ENCODE measurements at places on chromosomes 2 and 18. TPM values are rescaled to one million over a fixed set of nuclear protein-coding genes. Genes with fewer than 3 reads are reported as not detected.

Gene MC2R
- not detected for total RNA-seq

Gene KIAA2012
- total RNA-seq, result not detected

Gene RNU2-63P
- not detected for total RNA-seq

Gene CBLN2
- total RNA-seq, result 0.49 TPM

Gene SCN3A
- 19.3 TPM for total RNA-seq

- no peaks in the 10 kb centered on the region for H3K27me3 ChIP-seq
- no peaks in the 10 kb centered on the region for H3K36me3 ChIP-seq
- no peak overlapping the region for H3K27ac ChIP-seq
- DNase-seq, result no peak
Observed at GRCh38 chr18:25075331-25075730, 276.6 kb downstream of the ZNF521 start.

DNA sequence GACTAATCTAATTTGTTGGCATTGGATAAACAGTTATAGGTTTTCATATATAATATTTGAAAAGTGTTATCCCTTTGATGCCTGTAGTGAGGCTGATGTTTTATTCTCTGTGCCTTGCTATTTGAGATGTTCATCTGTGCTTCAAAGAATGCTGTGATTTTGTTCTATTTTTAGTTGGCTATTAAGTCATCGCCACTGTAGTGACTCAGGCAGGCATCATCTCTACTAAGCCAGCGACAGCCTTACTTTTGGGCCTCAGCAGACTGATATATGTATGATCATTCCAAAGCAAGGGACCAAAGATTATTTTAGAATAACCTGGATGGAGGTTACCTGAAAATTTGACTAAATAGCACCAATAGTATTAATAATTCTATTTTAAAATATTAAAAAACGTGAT is 1674.5 kb upstream of the NXPH2 start:
- H3K27ac ChIP-seq, result no peak overlapping the region
- no peaks in the 10 kb centered on the region for H3K36me3 ChIP-seq
- H3K27me3 ChIP-seq, result no peaks in the 10 kb centered on the region
- DNase-seq, result no peak
- peaks cover 4% of the 10 kb centered on the region for H3K4me1 ChIP-seq
- no peak overlapping the region for H3K4me3 ChIP-seq

DNA sequence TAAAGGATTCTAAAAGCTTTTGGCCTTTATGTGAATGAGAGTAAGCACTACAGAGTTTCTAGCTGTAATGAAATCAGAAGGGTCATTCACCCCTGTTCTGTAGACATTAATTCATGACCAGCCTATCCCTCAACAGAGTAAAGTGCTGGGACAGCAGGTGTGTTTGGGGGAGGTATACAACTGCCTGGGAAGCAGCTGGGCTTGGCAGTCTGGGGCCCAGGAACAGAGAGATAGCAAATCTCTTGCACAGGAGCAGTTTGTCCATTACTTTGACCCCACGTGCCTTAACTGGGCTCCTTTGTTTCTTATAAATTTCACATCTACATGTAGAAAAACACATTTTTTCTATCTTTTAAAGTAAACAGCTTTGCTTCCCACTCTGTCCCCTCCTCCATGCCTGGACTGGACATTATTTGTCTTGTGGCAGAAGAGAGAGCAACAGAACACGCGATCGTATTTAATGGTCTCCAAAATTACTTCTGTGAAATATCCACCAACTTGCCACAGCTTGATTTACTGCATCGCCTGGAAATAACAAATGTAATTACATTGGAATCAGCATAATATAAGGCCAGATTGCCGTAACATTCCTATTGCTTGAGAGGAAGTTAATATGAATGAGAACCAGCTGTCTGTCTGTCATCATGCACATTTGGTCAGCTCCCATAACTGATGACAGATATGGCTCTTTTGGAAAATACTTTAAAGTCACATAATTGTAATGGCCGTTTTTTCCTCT is 263.8 kb downstream of the RBM43 start:
- H3K27me3 ChIP-seq, result no peaks in the 10 kb centered on the region

DNA sequence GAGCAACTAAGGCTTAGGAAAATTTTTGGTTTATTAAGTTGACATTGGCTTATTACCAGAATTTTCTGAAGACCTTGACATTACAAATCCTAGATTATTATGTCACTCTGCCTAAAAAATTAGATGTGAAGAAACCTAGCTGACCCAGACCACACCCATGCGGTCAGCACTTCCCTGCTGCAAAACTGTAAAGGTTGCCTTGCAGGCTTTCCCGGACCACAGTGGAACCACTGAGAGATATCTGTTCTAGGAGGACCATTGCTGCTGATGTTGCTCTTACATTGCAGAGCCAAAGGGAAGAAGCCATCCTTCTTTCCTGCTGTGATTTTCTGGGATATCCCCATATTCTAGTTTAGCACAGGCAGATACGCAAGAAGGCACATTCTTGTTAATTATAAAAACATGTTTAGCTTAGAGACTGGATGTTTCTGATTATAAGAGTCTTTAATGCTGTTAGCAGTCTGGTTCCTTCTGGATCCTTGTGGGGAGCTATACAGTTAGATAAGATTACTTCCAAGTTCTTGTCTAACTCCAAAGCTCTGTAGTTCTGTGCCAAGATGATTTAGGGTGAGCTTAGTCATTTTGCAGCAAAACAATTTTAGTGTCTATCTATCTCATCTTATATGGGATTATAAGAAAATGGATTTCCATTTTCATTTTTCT is 70.2 kb downstream of the AOX1 start:
- no peaks in the 10 kb centered on the region for H3K27me3 ChIP-seq
- H3K4me1 ChIP-seq, result no peaks in the 10 kb centered on the region
- H3K36me3 ChIP-seq, result peaks cover 5% of the 10 kb centered on the region

- peaks cover 1% of the 10 kb centered on the region for H3K4me1 ChIP-seq
- H3K4me3 ChIP-seq, result no peak overlapping the region
- DNase-seq, result no peak
Observed at GRCh38 chr2:108607706-108608301, 73.5 kb downstream of the LIMS1 start.

Gene SLC5A7
- total RNA-seq, result 0.19 TPM

DNA sequence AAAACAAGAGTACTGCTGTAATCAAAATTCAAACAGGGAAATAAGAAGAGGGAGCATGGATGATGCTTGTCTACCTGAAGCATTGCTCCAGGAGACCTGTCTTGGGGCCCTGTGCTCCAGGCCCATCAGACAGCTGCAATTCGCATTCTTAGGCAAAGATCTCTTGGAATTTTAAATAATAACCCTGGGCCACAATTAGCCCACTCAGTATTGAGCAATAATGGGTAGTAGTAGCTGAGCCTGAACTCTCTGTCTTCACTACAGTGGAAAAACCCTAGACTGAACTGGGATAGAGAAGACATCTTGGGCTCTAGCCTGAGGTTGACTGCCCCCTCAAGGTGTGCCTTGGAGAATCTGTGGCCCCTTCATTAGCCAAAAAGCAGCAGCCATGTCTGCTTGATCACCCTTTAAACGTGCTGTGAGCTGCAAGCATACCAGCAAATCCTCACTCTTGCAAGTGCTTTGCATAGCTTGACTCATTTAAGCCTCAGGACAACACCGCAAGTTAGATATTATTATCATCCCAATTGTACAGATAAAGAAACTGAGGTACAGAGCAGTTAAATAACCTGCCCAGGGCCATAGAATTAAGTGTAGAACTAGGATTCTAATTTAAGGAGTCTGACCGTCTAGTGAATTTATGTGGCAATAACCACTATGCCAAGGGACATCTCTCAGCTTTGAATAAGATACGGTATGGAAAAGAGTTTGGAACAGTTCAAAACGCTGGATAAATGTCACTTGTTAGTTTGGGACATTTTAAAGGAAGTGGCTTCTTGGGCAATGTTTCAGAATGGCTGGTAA is 69.0 kb downstream of the DDX1 start:
- no peaks in the 10 kb centered on the region for H3K4me1 ChIP-seq
- no peak overlapping the region for H3K4me3 ChIP-seq
- H3K27me3 ChIP-seq, result no peaks in the 10 kb centered on the region
- H3K36me3 ChIP-seq, result no peaks in the 10 kb centered on the region

GRCh38 chr2:130756053-130756873 is 923 bp downstream of the AMER3 start:
- H3K27me3 ChIP-seq, result no peaks in the 10 kb centered on the region
- H3K36me3 ChIP-seq, result no peaks in the 10 kb centered on the region
- DNase-seq, result no peak
- no peak overlapping the region for H3K4me3 ChIP-seq

- DNase-seq, result no peak
- H3K27me3 ChIP-seq, result no peaks in the 10 kb centered on the region
- H3K4me3 ChIP-seq, result no peak overlapping the region
- H3K36me3 ChIP-seq, result no peaks in the 10 kb centered on the region
- no peak overlapping the region for H3K27ac ChIP-seq
Observed at GRCh38 chr2:226215902-226216503, 583.6 kb downstream of the IRS1 start.

DNA sequence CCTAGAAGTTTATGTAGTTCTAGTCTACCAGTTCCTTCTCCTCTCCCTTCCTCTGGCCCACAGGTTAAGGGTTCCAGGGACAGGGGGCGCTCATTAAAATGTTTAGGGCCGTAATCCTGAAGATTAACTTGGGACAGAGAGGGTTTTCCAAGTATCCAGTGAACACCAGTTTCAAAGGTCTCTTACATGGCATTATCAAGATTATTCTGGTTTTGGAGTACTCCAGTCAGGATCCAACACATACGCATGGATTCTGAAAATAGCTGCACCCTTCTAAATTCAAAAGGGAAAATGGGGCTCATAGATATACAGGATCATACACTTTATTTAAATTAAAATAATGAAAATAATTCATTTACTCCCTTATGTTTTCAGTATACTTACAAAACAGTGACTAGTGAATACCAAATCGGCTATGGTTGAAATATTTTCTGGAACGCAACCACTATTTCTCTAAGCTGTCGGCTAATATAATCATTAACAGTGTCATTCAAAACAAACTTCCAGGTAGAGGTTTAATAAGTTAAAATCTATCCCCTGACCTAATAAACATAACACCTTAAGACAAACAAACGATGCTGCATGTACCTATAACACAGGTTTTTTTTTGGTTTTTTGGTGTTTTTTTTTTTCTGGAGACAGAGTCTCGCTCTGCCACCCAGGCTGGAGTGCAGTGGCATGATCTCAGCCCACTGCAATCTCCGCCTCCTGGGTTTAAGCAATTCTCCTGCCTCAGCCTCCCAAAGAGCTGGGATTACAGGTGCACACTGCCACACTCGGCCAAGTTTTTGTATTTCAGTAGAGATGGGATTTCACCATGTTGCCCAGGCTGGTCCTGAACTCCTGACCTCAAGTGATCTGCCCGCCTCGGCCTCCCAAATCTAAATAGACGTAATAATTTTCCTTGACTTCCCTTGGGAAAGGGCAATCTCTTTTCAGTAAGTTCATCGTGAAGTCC is 44.7 kb downstream of the MGAT4A start:
- DNase-seq, result no peak
- no peaks in the 10 kb centered on the region for H3K4me1 ChIP-seq
- no peak overlapping the region for H3K27ac ChIP-seq
- H3K36me3 ChIP-seq, result no peaks in the 10 kb centered on the region

DNA sequence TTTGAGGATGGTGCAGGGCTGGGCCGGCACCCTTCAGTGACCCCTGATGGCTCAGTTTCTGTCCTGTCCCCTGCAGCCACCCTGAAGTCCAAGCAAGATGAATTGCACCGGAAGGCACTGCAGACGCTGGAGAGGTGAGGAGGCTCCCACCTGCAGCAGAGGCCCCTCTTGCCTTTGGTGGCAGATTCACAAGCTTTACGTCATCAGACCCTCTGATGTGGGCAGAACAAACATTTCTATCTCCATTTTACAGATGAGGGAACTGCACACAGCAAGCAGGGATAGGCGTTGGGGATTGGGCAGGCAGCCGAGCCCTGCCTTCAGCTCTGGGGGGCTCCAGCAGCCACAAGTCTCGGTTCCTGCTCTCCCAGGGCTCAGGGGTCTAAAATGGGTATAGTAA is 107.7 kb upstream of the MCFD2 start:
- no peaks in the 10 kb centered on the region for H3K27me3 ChIP-seq
- H3K27ac ChIP-seq, result no peak overlapping the region

Gene ACTR2
- total RNA-seq, result 255 TPM

- DNase-seq, result no peak
- H3K4me3 ChIP-seq, result no peak overlapping the region
- H3K27me3 ChIP-seq, result no peaks in the 10 kb centered on the region
Observed at GRCh38 chr2:56684327-56684726, 500.5 kb downstream of the CCDC85A start.

DNA sequence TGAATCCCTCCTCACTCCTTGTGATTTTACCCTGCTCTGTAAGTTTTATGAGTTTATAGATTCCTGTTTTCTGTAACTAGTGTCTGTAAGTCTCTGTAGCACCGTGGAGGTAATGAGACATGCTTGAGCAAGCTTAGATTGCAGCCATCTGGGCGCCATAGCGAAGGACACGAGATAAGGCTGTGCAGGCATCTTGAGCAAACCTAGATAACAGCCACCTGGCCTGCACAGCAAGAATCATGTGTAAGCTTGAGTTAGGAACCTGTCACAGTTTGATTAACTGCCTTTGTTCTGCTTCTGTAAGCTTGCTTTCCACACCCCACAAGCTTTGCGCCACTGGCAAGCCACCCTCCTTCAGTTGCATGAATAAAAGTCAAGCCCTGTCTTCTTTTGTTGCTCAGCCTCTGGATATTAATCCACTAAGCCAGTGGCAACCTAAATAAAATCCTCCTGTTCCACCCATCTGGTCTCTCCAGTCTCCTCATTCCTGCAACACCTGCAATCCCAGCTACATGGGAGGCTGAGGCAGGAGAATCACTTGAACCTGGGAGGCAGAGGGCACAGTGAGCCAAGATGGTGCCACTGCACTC is 270.6 kb upstream of the RGPD4 start:
- no peaks in the 10 kb centered on the region for H3K27me3 ChIP-seq
- H3K27ac ChIP-seq, result no peak overlapping the region
- H3K4me3 ChIP-seq, result no peak overlapping the region
- no peak for DNase-seq

DNA sequence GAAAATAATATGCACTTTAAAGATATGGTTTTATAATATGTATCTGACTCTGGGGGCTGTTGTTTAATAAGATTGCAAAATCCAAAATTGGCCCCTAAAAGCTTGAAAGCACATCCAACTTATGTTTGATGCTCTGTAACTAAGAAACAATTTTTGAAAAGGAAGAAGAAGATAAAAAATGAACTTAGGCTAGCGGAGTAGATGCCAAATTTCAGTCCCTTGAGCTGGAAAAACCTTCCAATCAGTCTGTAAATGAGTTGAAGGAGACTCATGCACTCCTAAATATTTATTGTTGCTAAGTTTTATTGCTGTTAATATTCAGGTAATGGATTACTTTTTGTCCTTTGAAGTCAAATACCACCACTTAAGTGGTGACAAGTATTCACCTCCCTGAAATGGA is 465.0 kb downstream of the ZEB2 start:
- H3K36me3 ChIP-seq, result no peaks in the 10 kb centered on the region
- DNase-seq, result no peak
- no peaks in the 10 kb centered on the region for H3K27me3 ChIP-seq
- H3K27ac ChIP-seq, result no peak overlapping the region

GRCh38 chr18:24518596-24518995 is 58.2 kb downstream of the HRH4 start:
- no peaks in the 10 kb centered on the region for H3K27me3 ChIP-seq
- H3K4me3 ChIP-seq, result no peak overlapping the region
- no peak for DNase-seq
- H3K4me1 ChIP-seq, result no peaks in the 10 kb centered on the region
- H3K36me3 ChIP-seq, result no peaks in the 10 kb centered on the region

Gene MYOM1
- 63.8 TPM for total RNA-seq

Gene LYPD6
- 0.23 TPM for total RNA-seq

Gene TANK
- 76.9 TPM for total RNA-seq

Gene RAB27B
- total RNA-seq, result 1.3 TPM
